ENCODE measurements at places on chromosomes 4 and X.

- no peak for DNase-seq
Measured at GRCh38 chr4:18034099-18034498, 12.5 kb upstream of the LCORL start.

DNA sequence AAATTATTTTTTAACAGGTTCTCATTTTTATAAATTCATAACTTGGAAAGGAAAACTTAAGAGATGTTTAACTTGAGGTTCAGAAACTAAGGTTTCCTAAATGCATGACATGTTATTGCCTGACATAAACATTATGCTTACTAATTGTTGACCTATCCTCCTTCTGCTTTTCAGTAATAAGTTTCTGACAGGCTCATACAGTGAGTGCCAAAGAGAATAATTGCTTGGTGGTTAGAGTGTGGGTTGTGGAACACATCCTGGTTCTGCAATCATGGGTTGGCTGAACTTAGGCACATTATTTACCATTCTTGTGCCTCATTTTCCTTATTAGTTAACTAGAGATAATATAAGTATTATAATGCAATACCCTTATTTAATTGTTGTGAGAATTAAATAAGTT is 56.5 kb downstream of the BMPR1B start:
- DNase-seq, result no peak

DNA sequence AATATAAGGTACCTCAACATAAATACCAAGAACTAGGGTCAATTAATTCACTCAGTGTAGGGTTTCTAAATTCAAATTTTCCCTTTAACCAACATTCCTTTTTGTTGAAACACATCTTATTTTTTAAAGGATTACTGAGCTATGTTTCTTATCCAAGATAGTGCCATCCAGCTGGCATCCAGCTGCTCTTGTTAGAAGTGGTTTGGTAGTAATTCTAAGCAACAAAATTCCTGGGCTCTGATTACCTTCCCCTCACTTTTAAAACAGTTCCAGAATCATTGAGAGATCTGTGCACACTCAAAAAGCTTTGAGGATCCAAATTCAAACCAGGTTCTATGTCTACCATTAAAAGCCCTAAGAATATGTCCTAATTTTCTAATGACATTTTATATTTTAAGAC is 583.7 kb downstream of the TRIML1 start:
- no peak for DNase-seq

DNA sequence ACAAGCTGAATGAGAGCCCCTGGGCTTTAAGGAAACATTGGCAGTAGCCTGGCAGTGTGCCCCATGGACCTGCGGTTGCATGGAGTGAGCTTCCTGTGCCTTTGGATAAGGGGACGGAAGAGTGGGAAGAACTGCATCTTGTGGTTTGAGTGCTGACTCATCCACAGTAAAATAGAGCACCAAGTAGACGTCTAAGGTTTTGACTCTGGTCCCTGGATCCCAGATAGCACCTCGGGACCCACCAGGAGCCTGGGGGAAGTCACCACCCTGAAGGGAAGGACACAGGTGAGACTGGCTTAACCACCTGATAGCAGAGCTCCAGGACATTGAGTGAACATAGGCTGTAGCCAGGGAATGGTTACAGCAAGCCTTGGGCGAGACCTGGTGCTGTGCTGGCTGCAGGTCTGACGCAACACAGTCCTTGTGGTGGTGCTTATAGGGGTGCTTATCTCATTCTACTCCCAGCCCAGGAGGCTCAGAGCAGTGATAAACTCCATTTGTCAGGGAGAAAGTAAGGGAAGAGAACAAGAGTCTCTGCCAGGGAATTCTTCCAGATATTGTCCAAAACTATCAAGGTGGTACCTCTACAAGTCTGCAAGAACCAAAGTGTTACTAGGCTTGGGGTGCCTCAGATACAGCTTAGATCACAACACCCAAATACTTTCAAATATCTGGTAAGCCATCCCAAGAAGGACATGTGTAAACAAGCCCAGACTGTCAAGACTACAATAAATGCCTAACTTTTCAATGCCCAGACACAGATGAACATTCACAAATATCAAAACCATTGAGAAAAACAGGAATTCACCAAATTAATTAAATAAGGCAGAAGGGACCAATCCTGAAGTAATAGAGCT is 123.6 kb upstream of the TET2 start:
- no peak for DNase-seq

DNA sequence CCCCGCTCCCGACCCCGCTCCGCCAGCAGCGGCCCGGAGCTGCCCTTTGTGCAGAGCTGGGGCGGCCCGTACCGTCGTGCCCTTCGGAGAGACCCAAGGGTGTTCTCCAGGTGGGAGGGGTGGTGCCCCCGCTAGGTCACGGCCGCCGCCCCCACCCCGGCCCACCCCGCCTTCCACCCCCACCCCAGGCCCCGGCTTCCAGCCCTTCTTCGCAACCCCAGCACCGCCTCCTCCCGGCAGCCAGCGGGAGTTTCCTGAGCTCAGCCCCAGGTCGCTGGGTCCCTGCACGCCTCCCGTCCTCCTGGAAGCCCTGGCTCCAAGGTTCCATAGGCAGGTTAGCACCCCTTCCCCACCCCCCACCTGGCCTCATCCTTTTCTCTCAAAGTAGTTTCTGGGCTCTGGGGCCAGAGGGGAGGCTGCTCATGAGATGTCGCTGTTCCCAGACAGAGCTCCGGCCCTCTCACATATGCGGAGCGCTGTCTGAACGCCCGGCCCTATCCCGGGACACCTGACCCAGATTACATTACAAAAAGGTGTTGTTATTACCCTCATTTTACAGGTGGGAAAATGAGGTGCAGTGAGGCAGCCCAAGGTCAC is 25.2 kb upstream of the FGFR3 start:
- DNase-seq, result no peak

DNA sequence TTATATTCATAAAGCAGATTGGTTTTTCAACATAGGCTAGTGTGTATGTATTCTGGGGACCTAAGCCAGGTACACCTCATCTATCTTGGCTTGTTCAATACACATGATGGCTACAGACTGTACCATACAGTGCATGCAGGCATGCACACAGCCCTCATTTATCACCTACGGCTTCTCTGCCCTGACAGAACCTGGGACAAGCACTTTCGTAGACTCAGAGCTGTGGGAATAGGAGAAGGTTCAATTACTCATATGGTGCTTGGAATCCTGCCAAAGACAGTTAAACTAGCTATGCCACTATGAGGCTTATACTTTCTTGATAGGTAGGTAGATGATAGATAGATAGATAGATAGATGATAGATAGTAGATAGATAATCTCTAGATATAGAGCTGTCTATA is 457.2 kb downstream of the GALNTL6 start:
- no peak for DNase-seq

DNA sequence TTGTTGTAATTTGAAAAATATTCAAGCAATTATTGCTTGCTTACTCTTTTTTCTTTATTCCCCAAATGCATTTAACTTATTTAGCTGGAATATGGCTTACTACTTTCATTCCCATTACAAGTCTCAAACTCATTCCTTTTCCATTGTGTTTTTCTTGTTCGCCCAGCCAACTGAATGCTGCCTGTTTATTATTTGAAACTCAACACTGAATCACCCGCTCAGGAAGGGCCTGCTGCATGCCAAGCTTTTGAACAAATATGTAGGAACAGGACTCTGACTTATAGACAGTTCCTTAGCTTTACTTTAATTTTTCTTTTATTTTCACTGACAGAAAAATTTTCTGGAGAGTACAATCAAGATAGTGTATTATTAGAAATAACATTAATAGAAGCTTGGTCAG is 12.9 kb downstream of the PCDH18 start:
- no peak for DNase-seq

- no peak for DNase-seq
Measured at GRCh38 chrX:35016051-35016450, 73.5 kb downstream of the FAM47B start.

DNA sequence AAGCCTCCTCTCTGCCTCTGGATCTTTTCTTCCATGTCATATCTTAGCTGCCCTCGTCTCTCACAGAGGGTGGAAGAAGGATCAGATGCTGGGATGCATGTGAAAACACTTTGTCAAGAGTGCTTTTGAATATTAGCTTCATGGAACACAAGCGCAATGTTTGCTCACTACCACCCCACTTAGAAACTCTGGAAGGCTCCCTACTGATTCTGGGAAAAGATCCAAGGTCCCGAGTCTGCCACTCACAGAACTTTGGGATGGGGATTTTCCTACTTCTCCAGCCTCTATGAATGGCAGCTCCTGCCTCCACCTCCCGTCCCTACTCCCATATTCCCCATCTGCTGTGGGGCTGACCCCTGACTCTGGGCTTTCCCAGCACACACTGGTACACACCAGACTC is 40.2 kb upstream of the CRMP1 start:
- no peak for DNase-seq

DNA sequence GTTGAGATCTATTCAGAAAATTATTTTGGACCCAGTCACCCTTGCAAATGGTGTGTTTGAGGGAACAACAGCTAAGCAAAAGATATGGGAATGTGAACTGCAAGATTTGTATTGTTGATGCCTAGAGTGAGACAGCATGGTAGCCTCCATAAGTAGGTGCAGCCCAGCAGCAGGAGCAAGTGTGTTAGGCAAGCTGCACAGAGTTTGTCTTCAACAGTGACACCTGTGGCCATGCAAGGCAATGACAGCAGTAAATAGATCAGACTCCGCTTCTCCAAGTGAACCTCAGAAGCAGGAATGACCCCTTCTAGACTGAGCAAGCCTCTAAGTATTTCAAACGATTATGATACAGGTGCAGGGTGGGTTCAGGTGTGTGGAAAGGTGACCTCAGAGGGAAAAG is 133.4 kb upstream of the MSX1 start:
- no peak for DNase-seq

GRCh38 chr4:105148776-105149175 is 2.1 kb downstream of the TET2 start:
- no peak for DNase-seq

- no peak for DNase-seq
Measured at GRCh38 chr4:38489924-38490639, 173.9 kb upstream of the KLF3 start.

- no peak for DNase-seq
Measured at GRCh38 chrX:15146515-15146914, 123.4 kb downstream of the ASB9 start.

DNA sequence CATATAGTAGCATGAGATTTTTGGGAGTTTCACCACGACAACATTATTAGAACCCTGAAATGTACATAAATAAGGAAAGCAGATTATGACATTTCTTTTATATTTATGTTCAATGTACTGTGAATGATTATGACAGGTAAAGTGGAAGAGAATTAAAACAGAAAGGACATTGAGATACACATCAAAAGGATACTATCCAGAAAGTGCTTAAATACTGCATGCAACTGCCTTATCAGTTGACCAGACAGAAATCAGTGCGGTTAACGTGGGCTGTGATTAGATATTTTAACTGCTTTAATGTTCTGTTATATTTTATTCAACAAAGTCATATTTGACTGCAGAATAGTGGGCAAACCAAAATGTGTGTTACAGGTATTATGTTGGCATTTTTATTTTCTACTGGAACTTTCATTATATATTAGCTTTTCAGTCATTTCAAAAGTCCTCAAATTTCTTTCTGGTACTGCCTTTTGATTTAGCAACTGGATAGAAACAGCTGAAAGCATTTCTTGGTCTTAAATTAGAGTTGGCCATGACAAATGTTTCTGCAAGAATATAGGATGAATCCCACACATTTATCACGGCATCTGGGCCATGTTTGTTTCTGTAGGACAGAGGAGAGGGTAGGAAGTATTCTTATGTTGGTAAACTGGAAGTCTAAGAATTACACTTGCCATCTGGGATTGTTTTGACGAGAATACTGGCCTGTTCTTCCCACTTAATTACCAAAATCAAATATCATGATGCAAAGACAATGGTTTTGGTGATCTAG is 255.2 kb downstream of the SLC39A8 start:
- no peak for DNase-seq

DNA sequence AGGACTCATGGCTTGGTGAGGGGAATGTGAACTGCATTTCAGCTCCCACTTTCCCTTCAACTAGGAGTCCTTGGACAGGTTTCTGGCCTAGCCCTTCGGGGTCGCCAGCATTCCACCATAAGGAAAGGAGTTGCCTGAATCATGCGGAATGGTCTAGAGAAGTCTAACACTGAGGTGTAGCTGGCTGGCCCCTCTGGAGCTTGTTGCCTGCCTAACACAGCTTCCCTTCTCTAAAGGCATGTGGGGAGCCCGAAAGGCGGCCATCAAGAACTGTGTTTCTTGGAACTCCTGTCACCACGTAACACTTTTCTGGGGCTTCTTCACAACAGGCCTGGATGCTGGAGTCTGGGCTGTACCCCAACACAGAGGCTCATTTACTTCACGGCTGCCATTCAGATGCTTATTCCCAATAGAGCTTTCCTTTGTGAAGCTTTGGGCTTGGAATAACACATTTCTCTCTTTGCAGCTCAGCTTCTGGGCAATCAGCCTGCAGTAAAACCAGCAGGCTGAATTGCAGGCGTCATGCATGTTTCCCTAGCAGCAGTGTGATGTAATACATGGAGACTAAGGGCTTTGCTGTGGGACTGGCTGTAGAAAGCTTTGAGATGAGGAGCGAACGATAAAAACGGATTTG is 5.4 kb downstream of the GABRQ start:
- DNase-seq, result no peak

GRCh38 chr4:22991576-22991975 is 298.8 kb downstream of the GBA3 start:
- DNase-seq, result no peak

Measured in stimulated activated CD4-positive, alpha-beta T cell treated with anti-CD3 and anti-CD28 coated beads, Interleukin-1b, Interleukin-23, amount 100 ng/mL, for 1 hour (primary cell).